ENCODE measurements at places on chromosomes 6 and 20.

DNA sequence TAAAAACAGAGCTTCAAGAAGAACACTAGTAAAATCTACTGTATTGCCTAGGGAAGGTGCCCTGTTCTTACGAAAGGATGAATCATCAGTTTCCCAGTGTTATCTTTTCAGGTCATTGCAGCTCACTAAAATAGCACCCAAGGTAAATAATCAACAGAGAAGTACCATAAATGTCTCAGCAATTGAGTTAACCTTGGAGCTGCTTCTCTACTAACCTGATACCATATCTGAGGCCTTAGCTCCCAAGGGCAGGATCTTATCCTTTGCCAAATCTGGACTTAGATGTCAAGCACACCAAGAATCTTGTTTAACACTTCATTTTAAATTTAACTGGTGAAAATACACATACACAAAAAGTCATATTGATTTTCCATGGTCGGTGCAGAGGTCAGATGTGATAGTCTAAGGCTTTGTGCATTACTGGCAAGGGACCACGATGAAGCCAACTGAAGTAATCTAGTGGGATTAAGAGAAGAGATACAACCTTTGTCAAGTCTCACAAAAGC is 81.5 kb downstream of the EDN1 start:
- no peak for DNase-seq

- DNase-seq = no peak
These were observed 95.0 kb downstream of the ERMARD start for GRCh38 chr6:169846286-169847056.

- DNase-seq = no peak
These were observed 197.9 kb downstream of the PREX1 start for GRCh38 chr20:48629960-48630315.

- DNase-seq = no peak
These were observed 85.5 kb upstream of the PMEPA1 start for GRCh38 chr20:57795342-57795697.

- DNase-seq = no peak
These were observed 28.1 kb downstream of the INSM1 start for GRCh38 chr20:20395903-20396568.

DNA sequence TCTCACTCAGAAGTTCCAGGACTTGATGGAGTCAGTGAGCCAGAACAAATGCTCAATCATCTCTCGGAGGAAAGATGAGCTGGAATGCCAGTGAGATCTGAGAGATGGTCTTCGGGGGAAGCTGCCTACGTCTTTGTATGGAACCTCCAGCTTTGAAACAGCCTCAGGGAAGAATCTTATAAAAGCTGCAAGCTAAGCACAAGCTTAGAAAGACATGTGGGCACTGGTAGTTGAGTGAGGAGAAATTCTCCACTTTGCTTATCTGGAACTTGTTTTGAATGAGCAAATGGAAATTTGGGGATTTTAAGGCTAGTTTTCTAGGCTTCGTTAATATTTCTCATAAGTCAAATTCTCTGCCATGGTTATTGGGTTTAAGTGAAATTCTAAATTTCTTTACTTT is 594.4 kb downstream of the QKI start:
- DNase-seq = no peak

DNA sequence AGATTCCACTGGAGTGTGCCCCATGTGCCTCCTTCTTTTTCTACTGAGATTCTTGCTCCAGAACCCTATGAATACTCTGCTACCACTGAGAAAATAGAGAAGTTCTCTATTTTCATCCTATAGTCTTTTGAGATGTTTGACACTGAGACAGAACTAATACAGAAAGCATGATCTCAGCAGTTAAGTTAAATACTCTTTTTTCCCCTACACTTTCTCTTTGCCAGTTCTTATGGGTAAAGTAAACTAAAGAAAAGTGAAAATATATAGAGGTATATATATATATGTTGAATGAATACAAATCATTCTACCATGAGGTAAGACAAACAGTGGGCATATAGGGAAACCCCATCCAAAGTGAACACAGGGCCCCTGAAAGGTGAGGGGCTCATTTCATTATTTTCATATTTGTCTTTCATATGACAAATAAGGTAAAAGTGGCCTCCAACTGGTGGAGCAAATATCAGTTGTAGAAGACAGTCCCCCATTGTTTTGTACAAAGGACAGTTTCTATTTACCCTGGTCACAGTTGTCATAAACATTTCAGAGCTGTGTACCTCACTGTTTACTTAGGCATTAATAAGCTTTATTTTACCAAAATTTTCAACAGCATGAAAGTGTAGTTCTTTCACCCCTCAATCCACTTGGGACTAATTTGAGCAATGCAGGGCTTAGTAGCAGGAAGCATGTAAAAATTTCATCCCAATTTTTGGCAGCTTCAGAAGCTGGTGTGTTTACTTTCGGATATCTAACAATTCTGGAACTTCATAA is 188.3 kb upstream of the MARCKS start:
- no peak for DNase-seq

GRCh38 chr6:11682561-11682975 is 96.0 kb downstream of the ADTRP start:
- DNase-seq = no peak

DNA sequence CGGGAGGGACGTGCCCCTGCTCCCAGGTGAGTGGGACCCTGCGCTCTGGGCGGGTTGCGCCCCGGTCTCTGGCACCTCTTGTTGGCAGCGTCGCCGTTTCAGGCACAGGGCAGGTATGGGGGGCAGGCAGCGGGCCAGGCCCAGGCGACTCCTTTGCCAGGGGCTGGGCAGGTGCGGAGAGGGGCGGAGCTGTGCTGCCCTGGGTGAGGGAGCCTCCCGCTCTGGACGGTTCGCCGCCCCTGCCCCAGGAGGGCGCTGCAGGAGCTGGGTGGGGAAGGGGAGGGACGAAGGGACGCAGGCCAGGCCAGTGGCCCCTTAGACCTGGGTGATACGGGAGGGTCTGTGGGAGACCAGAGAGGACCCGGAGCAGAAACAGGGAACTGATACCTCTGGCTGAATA is 663.9 kb upstream of the DEFB115 start:
- no peak for DNase-seq

GRCh38 chr6:138334000-138334399 is 43.7 kb upstream of the SMIM28 start:
- DNase-seq = no peak
